Activated CD4-positive, alpha-beta T cell treated with anti-CD3 and anti-CD28 coated beads for 36 hours (primary cell): ENCODE measurements at places on chromosomes 16 and 17. TPM values are rescaled to one million over a fixed set of nuclear protein-coding genes. Genes with fewer than 3 reads are reported as not detected.
A peak's percentile ranks its signal among the peaks of the same experiment; 100 is the strongest.

TMEM170A gene
- total RNA-seq, result 22.0 TPM

DNA sequence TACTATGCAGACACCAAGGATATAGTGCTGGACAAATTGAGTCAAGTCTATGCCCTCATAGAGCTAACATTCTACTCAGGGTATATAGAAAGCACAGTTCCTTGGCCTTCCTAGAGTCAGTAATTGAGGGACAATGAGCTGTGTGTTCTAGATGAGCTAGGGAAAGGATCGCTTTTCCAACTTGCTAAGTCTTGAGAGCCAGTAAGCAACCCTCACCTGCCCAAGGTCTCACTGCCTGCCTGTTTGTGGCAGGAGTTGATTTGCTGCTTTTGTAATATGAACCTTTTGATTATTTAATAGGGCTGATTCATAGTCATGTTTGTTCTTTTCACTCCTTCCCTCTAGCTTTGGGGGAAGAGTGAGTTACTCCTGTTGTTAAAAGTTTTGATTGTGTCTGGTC, 6.5 kb downstream of the DDX42 start:
- no peak for DNase-seq
- H3K27ac ChIP-seq, result peak overlapping the region; percentile 4
- no peak overlapping the region for H3K4me3 ChIP-seq
- H3K4me1 ChIP-seq, result peaks cover 64% of the 10 kb centered on the region
- H3K27me3 ChIP-seq, result no peaks in the 10 kb centered on the region

KRT34 gene
- total RNA-seq, result not detected

- H3K36me3 ChIP-seq, result no peaks in the 10 kb centered on the region
- no peak overlapping the region for H3K4me3 ChIP-seq
- peaks cover 10% of the 10 kb centered on the region for H3K4me1 ChIP-seq
- DNase-seq, result no peak
- H3K27me3 ChIP-seq, result no peaks in the 10 kb centered on the region
These were observed 755 bp upstream of the C16orf89 start for GRCh38 chr16:5066511-5066910.

MEOX1 gene
- total RNA-seq, result 0.65 TPM

DNA sequence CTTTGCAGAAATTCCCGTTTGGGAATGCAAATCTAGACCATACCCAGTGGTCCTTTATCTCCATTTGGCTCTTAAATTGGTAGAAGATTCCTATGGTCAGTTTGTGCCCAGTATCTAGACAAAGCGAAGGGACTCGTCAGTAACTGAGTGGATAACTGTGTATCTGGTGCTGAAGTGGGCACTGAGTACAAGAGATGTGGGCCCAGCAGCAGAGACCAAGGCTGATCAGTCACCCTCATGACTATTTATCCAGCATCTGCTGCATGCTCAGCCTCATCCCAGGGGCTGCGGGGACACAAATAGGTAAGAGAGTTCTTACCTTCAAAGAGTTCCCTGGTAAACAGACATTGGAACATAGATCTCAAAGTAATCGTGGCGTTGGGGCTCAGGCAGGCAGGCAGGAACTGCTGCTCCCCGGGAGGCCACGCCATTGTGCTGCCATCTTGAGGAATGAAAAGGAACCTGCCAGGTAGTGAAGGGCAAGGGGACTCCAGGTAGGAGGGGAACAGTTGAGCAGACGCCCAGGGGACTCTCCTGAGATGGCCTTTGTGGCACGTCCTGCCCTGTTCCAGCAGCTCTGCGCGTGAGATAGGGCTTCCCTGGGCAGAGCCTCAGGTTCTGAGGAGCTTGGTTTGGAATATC, 10.3 kb downstream of the NT5M start:
- H3K36me3 ChIP-seq, result no peaks in the 10 kb centered on the region
- no peaks in the 10 kb centered on the region for H3K27me3 ChIP-seq
- peak; percentile 85 for DNase-seq
- H3K4me3 ChIP-seq, result no peak overlapping the region
- no peak overlapping the region for H3K27ac ChIP-seq

DNA sequence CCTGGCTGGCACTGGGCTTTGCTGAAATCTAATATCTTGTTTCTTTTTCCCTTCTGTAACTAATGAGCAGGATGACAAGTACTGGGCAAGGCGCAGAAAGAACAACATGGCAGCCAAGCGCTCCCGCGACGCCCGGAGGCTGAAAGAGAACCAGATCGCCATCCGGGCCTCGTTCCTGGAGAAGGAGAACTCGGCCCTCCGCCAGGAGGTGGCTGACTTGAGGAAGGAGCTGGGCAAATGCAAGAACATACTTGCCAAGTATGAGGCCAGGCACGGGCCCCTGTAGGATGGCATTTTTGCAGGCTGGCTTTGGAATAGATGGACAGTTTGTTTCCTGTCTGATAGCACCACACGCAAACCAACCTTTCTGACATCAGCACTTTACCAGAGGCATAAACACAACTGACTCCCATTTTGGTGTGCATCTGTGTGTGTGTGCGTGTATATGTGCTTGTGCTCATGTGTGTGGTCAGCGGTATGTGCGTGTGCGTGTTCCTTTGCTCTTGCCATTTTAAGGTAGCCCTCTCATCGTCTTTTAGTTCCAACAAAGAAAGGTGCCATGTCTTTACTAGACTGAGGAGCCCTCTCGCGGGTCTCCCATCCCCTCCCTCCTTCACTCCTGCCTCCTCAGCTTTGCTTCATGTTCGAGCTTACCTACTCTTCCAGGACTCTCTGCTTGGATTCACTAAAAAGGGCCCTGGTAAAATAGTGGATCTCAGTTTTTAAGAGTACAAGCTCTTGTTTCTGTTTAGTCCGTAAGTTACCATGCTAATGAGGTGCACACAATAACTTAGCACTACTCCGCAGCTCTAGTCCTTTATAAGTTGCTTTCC, 56.0 kb downstream of the HLF start:
- no peak for DNase-seq
- H3K27ac ChIP-seq, result no peak overlapping the region
- no peaks in the 10 kb centered on the region for H3K4me1 ChIP-seq
- H3K36me3 ChIP-seq, result no peaks in the 10 kb centered on the region
- H3K27me3 ChIP-seq, result no peaks in the 10 kb centered on the region
- H3K4me3 ChIP-seq, result no peak overlapping the region

DNA sequence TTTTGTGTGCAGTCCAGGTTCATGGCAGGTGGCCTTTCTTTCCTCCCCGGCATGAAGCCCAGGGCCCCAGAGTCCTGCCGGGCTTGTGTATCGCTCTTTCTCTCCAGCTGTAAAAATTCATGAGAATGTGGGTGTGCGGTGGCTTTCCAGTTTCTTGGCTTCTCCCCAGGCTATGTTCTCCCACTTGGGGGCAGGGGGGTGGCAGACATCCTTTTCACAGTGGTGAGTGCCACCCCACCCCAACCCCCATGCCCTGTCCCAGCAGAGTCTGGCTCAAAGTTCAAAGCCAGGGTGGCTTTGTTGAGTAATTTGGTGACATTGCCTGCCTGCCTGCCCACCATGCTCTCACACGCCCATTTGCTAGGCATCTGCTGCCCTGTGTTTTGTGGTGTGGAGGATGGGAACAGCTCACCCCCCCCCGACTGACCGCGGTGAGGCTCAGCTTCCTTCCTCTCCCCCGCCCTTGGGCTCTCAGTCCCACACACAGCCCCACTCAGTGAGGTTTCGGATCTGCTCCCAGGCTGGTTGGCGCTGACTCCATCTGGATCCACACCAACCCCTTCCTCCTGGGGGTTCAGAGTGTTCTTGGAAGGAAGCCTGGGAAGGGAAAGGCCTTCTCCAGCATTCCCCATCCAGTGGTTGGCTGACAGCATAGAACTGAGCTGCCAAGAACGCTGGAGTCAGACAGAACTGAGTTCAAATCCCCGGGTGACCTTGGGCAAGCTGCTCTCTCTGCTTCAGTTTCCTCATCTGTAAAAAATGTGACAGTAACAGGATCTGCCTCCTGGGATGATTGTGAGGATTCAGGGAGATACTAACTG, 36.0 kb downstream of the CHD9 start:
- H3K36me3 ChIP-seq, result no peaks in the 10 kb centered on the region
- no peak for DNase-seq
- no peak overlapping the region for H3K4me3 ChIP-seq
- no peak overlapping the region for H3K27ac ChIP-seq
- peaks cover 25% of the 10 kb centered on the region for H3K4me1 ChIP-seq

- no peaks in the 10 kb centered on the region for H3K4me1 ChIP-seq
- DNase-seq, result no peak
- H3K36me3 ChIP-seq, result no peaks in the 10 kb centered on the region
- H3K4me3 ChIP-seq, result no peak overlapping the region
- peaks cover 12% of the 10 kb centered on the region for H3K27me3 ChIP-seq
These were observed 20.0 kb upstream of the FA2H start for GRCh38 chr16:74794668-74795067.

GRCh38 chr17:18033442-18034099, 5.4 kb downstream of the ATPAF2 start:
- DNase-seq, result peak; percentile 69
- H3K36me3 ChIP-seq, result peaks cover 4% of the 10 kb centered on the region
- H3K4me3 ChIP-seq, result no peak overlapping the region
- no peaks in the 10 kb centered on the region for H3K27me3 ChIP-seq
- H3K4me1 ChIP-seq, result peaks cover 31% of the 10 kb centered on the region

DNA sequence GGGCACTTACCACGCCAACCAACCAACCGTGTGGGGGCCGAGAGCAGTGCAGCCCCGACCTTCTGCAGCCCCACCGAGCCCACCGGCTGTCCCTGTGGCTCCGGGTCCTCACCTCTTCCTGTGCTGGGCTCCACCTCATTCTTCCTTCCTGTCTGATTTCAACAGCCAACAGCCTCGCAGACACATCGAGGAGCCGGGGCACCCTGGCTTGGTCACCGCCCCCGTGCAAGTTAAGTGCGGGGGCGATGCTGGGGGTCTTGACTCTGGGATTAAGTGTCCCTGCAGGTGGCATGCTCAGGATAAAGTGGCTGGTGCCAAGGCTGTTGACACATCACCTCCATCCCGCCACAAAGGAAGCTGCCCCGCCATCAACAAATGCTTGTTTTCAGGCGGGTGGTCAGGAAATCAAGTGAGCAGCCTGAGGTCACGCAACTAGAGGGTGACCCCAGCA, at the start of gene NLRC3:
TSS of gene NLRC3 (minus strand) at position 102 of the 451 bp plus-strand sequence. CDS start 12,367 bp downstream, outside the sequence.
- peak within 1 kb of the TSS; percentile 95 for H3K4me3 ChIP-seq
- H3K36me3 ChIP-seq, result peaks cover 8% of the 10 kb centered on the region
- H3K4me1 ChIP-seq, result peaks cover 50% of the 10 kb centered on the region
- DNase-seq, result peak; percentile 63
- peak within 1 kb of the TSS; percentile 97 for H3K27ac ChIP-seq

UNC119 gene
- total RNA-seq, result 35.9 TPM

OR4D1 gene
- 0.16 TPM for total RNA-seq

- H3K4me1 ChIP-seq, result no peaks in the 10 kb centered on the region
- H3K4me3 ChIP-seq, result no peak overlapping the region
- H3K36me3 ChIP-seq, result no peaks in the 10 kb centered on the region
- DNase-seq, result no peak
- no peaks in the 10 kb centered on the region for H3K27me3 ChIP-seq
- no peak overlapping the region for H3K27ac ChIP-seq
These were observed 158.5 kb upstream of the SHISA6 start for GRCh38 chr17:11082559-11082958.

- no peaks in the 10 kb centered on the region for H3K36me3 ChIP-seq
- peak within 1 kb of the TSS; percentile 24 for H3K4me3 ChIP-seq
- H3K4me1 ChIP-seq, result peaks cover 19% of the 10 kb centered on the region
- H3K27me3 ChIP-seq, result peaks cover 2% of the 10 kb centered on the region
These were observed at the start of gene CD300LD for GRCh38 chr17:74592087-74592990. TSS of gene CD300LD (minus strand) at chr17:74592283. CDS start at chr17:74592202, 81 bp downstream.

- H3K4me3 ChIP-seq, result no peak overlapping the region
- H3K36me3 ChIP-seq, result no peaks in the 10 kb centered on the region
- DNase-seq, result no peak
- no peaks in the 10 kb centered on the region for H3K4me1 ChIP-seq
These were observed 461.3 kb downstream of the PMP22 start for GRCh38 chr17:14803826-14804225.

DNA sequence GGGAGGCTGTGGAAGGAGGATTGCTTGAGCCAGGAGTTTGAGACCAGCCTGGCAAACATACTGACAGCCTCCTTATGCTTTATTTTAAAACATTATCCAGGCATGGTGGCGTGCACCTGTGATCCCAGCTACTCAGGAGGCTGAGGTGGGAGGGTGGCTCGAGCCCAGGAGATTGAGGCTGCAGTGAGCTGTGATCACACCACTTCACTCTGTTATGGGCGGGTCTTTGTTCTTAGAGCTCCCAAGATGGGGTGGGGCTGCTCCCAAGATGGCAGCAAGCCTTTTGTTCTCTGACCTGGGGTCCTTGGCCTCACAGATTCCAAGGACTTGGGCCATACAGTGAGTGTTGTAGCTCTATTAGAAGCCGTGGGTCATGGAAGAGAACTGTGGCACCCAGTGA, 26.1 kb upstream of the ST6GALNAC2 start:
- no peak for DNase-seq
- H3K27me3 ChIP-seq, result no peaks in the 10 kb centered on the region
- H3K36me3 ChIP-seq, result no peaks in the 10 kb centered on the region

ZG16 gene
- not detected for total RNA-seq

- H3K27me3 ChIP-seq, result no peaks in the 10 kb centered on the region
- H3K4me1 ChIP-seq, result peaks cover 74% of the 10 kb centered on the region
- peaks cover 32% of the 10 kb centered on the region for H3K36me3 ChIP-seq
- H3K27ac ChIP-seq, result peak overlapping the region; percentile 18
These were observed 89.1 kb upstream of the CORO6 start for GRCh38 chr17:29711588-29712385.

DNA sequence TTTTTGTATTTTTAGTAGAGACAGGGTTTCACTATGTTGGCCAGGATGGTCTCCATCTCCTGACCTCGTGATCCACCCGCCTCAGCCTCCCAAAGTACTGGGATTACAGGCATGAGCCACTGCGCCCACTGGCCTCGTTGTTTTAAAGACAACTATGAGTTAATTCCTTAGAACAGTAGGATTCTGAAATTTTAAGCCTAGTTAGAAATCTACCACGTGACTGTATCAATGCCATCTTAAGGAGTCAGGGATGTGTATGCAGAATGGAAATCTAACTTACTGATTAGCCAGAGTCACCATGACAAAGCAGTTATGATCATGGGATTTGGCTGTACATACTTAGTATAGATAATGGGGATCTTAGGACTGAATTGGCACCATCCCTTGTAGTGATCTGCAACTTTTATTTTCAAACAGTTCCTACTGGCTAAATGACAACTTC, 2.8 kb downstream of the CEP20 start:
- no peaks in the 10 kb centered on the region for H3K27me3 ChIP-seq
- H3K4me3 ChIP-seq, result no peak overlapping the region
- peaks cover 11% of the 10 kb centered on the region for H3K36me3 ChIP-seq
- peaks cover 28% of the 10 kb centered on the region for H3K4me1 ChIP-seq
- no peak overlapping the region for H3K27ac ChIP-seq
- DNase-seq, result no peak

- peaks cover 7% of the 10 kb centered on the region for H3K27me3 ChIP-seq
- peak overlapping the region; percentile 67 for H3K4me3 ChIP-seq
- peak; percentile 60 for DNase-seq
- H3K4me1 ChIP-seq, result peaks cover 10% of the 10 kb centered on the region
- peaks cover 31% of the 10 kb centered on the region for H3K36me3 ChIP-seq
- H3K27ac ChIP-seq, result no peak overlapping the region
These were observed 14.4 kb downstream of the ZNF232 start for GRCh38 chr17:5097101-5097834.

GRCh38 chr16:66539623-66540469, 10.1 kb downstream of the TK2 start:
- H3K36me3 ChIP-seq, result no peaks in the 10 kb centered on the region
- H3K27ac ChIP-seq, result peak overlapping the region; percentile 27
- peaks cover 19% of the 10 kb centered on the region for H3K4me1 ChIP-seq
- H3K4me3 ChIP-seq, result no peak overlapping the region
- DNase-seq, result no peak

GRAPL gene
- total RNA-seq, result 4.0 TPM

- peaks cover 44% of the 10 kb centered on the region for H3K4me1 ChIP-seq
- no peak overlapping the region for H3K4me3 ChIP-seq
- H3K27ac ChIP-seq, result peak overlapping the region; percentile 20
- H3K36me3 ChIP-seq, result peaks cover 17% of the 10 kb centered on the region
- no peak for DNase-seq
These were observed 94.0 kb downstream of the SOCS1 start for GRCh38 chr16:11161974-11162373.

GRCh38 chr17:903691-904481, 75.7 kb downstream of the NXN start:
- no peak for DNase-seq
- no peak overlapping the region for H3K27ac ChIP-seq
- peaks cover 38% of the 10 kb centered on the region for H3K27me3 ChIP-seq
